ENCODE measurements at places on chromosomes 13 and 19. TPM values are rescaled to one million over a fixed set of nuclear protein-coding genes. Genes with fewer than 3 reads are reported as not detected.
A peak's percentile ranks its signal among the peaks of the same experiment; 100 is the strongest.

The DPF1 gene
- 2.5 TPM for total RNA-seq

GRCh38 chr13:53105890-53106289 is 77.3 kb downstream of the OLFM4 start:
- no peak for DNase-seq

DNA sequence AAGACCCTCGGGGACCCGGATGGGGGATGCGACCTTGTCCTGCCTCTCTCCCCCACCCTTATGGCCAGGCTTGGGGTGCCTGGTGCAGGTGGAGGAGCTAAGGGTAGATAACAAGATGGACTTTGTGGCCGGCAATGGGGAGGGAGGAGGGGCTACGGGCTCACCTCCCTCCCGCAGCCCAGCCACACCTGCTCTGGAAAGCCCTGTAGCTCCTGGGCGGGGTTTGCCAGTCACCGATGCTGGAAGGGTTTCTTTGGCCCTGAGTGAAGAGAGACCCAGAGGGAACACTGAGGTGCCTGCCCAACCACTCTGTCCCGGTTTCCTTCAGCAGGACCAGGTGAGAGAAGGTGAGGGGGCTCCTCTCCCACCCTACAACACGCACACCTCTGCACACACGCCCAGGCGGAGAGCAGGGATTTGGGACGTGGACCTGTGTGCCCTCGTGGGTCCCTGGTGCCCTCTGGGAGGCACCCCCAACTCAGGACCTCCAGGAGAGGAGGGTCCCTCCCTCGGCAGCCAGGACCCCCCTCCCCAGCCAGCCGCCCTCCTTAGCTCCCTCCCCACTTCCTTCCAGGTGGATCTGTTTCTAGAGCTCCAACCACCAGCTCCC is at the start of gene FUT2:
TSS of gene FUT2 (plus strand) at position 229 of the 610 bp plus-strand sequence. CDS start 6,986 bp downstream, outside the sequence.
- DNase-seq, result no peak

The C5AR1 gene
- 0.11 TPM for total RNA-seq

DNA sequence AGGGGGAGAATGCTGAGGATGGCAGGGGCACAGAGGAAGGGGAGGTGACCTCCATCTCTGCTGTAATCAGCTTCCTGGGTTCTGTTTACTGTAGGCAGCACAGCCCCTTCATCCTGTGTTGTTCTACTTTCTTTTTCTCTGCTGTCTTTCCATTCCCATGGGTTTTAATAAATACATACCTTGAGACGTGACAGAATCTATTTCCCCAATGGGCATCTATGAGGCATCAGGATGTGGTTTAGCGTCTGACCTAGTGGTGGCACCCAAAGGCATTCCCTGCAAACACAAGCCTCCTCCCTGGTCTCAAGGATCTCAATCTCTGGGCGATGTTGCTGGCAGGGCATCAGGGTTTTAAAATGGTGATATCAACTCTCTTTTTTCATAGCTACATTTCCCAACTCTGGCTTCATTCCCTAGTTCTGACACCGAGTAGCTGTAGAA is 60.8 kb downstream of the ALOX5AP start:
- no peak for DNase-seq

The ZNF560 gene
- total RNA-seq, result not detected

DNA sequence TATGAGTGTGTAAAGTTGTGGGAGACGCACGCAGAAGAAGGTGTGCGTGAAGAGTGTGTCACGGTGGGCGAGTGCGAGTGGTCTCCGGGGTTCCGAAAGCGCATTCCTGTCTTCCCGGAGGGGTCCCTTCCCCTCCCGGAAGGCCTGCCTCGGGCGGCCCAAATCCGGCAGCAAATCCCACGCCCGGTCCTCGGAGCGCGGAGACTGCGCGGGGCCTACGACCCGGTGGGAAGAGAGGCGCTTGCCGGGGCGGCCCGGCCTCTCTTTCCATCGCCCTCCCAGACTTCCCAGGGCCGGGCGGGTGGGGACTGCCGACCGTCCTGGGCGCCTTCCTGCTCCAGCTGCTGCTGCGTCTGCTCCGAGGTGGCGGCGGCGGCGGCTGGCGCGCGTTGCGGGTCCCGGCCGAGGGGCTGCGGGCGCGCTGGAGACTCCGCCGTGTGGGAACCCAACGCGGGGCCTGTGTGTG is 2.1 kb downstream of the ZIC5 start:
- DNase-seq, result no peak

GRCh38 chr13:25468325-25469168 is 96.8 kb downstream of the ATP8A2 start:
- peak; percentile 15 for DNase-seq

The SHANK1 gene
- not detected for total RNA-seq

- DNase-seq, result peak; percentile 82
Observed at GRCh38 chr19:48102870-48103751, 7.5 kb downstream of the PLA2G4C start.

DNA sequence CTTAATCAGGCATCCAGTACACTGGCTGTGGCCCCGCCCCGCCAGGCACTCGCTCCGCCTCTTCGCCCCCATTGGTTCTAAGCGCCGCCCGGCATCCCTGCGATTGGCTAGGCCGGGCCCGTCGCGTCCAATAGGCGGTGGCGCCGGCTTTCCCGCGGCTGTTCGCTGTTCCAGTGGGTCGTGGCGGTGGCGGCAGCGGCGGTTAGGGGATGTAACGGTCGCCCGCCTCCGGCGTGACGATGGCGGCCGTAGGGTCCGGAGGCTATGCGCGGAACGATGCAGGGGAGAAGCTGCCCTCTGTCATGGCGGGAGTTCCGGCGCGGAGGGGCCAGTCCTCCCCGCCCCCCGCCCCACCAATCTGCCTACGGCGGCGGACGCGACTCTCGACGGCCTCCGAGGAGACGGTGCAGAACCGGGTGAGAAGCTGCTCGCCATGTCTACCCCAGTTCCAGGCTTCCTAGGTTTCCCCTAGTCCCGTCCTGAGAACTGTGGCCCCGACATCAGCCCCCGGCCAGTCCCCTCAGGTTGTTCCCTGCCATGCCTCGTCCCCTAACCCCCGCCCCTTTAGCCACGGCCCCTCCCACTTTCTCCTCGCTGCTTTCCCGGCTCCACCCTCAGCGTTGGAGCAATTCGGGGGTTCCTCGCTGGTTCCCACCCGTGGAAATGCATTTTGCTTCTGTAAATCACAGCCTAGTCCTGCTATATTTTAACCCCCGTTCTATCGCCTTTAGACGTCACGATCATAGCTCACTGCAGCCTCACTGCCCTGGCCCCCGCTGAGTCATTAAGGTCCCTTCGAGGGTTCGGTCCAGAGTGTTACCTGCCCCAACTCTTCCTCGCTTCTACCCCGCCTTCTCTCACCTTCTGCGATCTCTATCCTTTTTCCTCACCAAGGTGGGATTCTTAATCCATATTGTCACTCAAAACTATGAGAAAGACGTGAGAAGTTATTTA is at the start of gene WDR62:
TSS of gene WDR62 (plus strand) at position 165 of the 954 bp plus-strand sequence. CDS start at position 240, 75 bp downstream.
- DNase-seq, result peak; percentile 97

The C1QTNF9 gene
- total RNA-seq, result not detected

DNA sequence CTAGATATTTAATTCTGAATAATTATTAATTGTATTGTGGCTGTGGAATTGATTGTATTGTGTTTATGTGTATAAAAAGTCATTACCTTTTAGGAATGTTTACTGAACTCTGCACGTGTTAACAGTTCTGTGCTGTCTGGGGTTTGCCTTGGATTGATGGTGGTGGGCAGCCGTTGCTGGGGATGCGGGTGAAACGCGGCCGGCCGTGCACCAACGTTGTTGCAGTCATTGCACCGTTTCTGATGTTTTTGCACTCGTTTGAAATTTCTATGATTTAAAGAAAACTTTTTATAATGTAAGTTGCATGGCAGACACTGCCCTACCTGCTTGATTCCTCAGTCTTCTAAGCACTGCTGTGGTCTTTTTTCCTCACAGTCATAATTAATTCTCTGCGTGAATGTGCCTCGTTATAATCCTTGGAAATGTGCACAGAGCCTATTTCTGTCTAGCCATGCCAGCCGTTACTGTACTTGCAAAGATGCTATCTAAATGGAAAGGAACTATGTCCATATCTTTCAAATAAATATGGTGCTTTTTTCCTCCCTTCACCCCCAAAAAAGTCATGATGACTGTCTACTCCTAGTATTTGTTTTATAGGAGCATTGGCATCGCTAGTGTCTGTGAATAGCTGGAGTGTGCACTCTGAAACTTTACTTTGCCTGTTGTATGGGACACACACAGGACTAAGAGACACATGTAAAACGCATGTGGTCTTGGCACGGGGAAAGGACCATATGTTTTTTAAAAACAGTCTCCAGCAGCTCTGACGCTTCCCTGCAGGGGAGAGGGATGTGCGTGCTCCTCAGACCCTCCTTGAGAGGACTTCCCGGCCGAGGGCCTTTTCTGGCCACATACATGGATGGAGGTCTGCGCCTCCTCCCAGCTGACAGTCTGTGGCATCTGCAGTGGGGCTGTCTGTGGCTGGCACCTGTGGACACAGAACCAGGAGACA is 40.7 kb upstream of the MCF2L start:
- no peak for DNase-seq

- DNase-seq, result no peak
Observed at GRCh38 chr13:73422973-73423372, 364.2 kb downstream of the KLF5 start.

DNA sequence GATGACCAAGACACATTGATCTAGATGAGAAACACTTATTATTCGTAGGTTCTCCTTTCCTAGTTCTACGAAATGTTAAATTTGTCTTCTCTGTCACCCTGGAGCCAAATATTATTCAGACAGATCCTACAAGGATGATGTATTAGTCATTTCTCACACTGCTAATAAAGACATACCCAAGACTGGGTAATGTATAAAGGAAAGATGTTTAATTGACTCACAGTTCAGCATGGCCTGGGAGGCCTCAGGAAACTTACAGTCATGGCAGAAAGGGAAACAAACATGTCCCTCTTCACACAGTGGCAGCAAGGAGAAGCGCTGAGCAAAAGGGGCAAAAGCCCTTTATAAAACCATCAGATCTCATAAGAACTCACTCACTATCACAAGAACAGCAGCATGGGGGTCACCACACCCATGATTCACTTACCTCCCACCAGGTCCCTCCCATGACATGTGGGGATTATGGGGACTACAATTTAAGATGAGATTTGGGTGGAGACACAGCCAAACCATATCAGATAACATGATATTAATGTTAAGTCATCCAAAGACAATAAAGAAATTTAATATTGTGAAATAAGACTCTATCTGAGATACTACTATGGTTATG is 1248.8 kb upstream of the SLC10A2 start:
- DNase-seq, result no peak

GRCh38 chr13:72788831-72789230 is 6.9 kb downstream of the PIBF1 start:
- DNase-seq, result no peak

DNA sequence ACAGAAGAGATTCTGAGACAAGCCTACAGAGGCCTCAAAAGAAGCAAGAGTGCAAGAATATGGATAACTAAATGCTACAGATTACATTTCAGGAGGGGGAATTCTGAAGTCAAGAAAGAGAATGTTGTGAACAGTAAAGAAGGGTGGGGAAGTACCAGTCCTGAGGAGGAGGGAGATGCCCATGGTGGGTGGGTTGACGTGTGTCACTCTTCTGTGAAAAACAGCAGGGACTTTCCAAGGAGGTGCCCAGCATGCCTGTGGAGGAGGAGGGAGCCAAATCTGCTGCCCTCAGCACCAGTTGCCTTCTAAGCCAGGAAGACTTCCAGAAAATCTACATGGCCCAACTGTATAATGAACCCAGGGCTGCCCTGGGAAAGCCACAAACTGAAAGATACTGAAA is 87.7 kb downstream of the SGCG start:
- DNase-seq, result no peak

- DNase-seq, result no peak
Observed at GRCh38 chr13:109381546-109382180, 404.7 kb downstream of the IRS2 start.

DNA sequence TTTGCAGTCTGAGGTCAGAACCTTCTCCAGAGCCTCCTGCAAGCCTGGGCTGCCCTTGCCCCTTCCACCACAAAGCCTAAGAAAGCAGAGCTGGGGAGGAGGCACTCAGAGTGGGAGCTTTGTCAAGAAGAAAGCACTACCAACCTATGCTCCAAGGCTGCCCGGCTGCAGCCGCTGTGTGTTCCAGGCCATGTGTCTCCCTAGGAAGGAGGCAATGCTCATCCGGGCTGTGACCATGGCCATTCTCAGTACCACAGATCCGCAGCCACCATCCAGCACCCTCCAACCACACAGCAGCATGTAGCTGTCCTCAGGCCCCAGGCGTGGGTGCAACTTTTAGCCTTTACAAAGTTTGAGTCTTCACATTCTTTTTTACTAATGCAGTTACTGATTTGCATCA is 22.0 kb downstream of the CARS2 start:
- DNase-seq, result no peak

DNA sequence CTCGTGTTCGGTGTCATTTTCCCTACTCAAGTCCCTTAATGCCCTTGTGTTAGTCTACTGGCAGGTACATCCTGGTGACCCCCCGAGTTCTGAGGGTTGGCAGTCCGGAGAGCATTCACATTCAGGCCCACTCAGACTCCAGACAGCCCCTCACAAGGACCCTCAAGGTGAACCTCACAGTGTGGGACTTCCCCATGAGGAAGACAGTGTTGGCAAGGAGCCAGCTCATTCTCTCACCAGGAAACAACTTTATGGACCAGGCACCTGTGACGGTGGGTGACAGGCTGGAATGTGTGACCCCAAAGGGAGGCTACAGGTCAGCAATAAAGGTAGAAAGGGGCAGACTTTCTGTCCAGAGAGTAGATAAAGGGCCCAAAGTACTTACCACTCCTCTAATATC is 24.5 kb downstream of the RDH8 start:
- DNase-seq, result no peak
